ENCODE measurements at places on chromosomes 16 and 17.
A peak's percentile ranks its signal among the peaks of the same experiment; 100 is the strongest.

DNA sequence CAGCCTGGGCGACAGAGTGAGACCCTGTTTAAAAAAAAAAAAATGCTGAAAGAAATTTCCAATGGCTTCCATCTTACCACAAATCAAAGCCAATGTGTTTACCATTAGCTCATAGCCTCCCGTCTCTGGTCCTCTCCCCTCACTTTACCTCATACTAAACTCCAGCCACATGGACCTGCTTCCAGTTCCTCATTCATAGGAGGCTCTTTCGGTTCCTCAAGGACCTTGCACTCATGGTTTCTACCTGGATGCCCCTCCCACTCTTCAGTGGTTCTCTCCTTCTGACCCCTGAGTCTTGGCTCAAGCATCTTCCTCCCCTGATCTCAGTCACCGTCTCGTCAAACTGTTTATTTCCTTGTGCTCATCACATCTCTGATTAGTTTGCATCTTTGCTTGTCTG lies 3.8 kb upstream of the DEF8 start:
- DNase-seq = no peak

- no peak for DNase-seq
These were observed 305.6 kb downstream of the CPPED1 start for GRCh38 chr16:12498077-12498476.

GRCh38 chr17:73105431-73105830 lies 12.9 kb upstream of the SLC39A11 start:
- DNase-seq = no peak

DNA sequence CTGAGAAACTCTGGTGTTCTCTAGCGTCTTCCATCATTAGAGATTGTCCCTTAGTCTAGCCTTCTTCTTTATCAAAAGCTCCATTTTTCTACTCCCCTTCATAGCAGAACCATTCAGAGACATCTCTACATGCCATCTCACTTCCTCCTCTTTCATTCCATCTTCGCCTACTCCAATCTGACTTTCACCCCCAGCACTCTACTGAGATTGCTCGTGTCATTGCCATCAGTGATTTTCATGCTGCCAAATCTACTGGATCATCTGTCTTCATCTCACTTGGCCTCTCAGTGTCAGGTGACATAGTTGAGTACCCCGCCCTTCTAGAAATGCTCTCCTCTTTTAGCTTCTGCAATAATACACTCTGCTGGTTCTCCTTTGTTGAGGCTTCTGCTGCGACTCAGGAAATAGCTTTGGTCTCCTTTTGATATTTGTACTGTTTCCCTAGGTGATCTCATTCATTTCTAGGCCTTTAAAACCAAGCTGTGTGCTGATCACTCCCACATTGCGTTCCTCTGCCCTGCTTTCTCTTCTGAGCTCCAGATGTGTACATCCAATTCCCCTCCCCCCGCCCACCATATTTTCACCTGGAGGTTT lies 119.1 kb downstream of the FTO start:
- DNase-seq = peak; percentile 24

DNA sequence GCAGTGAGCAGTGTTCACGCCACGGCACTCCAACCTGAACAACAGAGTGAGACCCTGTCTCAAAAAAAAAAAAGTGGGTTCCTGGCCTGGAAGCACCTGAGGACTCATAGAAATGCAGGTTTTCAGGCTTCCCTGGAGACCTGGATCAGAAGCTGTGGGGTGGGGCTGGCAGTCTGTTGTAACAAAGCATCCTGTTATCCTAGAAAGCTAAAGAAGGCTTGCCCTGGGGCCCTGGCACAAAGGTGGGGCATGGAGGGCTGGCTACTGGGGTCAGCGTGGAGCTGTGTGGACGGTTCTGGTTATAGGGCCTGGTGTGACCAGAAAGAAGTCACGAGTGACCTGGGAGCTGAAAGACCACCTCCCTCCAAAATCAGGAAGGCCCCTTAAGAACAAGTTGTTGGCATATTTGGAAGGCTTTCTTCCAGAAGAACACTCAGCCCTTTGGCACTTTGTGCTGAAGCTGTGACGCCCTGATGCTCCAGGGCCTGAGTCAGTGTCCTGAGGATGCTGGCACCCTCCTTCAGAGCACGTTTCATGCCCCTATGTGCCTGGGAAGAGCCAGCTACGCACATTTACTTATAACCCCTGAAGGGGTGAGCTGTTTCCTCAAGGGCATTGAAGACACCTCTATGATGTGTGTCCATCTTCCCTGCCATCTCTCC lies 6.2 kb downstream of the CRISPLD2 start:
- no peak for DNase-seq

- no peak for DNase-seq
These were observed 140.4 kb downstream of the ENGASE start for GRCh38 chr17:79214940-79215604.

DNA sequence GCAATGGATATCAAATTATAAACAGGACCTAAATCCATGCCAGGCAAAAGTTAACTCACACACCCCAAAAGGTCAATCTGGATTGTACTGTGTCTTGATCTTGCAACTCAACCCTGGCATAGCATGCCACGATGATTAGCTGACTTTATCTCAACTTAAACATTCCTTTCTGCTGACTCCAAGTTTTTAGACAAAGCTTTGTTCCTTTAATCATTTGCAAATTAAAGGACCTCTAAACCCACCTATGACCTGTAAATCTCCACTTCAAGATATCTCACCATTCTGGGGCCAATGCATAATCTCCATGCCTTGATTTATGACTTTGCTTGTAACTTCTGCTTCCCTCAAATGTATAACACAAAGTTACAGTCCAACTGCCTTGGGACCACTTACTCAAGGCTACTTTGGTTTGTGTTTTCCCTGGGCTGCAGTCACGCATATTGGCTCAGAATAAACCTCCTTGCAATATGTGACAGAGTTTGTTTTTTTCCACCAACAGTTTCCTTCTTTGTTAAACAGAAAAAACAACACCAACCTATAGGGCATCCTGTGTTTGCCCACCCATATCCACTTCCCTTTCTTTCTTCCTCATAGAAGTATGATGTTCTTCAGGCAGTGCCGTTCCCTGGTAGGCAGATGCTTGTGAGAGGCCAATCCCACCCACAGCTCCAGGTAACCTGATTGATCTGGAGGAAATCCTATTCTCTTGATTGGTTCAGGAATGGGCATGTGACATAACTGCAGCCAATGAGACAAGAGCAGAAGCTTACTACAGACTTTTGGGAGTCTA lies 390.6 kb upstream of the ERCC4 start:
- DNase-seq = no peak

DNA sequence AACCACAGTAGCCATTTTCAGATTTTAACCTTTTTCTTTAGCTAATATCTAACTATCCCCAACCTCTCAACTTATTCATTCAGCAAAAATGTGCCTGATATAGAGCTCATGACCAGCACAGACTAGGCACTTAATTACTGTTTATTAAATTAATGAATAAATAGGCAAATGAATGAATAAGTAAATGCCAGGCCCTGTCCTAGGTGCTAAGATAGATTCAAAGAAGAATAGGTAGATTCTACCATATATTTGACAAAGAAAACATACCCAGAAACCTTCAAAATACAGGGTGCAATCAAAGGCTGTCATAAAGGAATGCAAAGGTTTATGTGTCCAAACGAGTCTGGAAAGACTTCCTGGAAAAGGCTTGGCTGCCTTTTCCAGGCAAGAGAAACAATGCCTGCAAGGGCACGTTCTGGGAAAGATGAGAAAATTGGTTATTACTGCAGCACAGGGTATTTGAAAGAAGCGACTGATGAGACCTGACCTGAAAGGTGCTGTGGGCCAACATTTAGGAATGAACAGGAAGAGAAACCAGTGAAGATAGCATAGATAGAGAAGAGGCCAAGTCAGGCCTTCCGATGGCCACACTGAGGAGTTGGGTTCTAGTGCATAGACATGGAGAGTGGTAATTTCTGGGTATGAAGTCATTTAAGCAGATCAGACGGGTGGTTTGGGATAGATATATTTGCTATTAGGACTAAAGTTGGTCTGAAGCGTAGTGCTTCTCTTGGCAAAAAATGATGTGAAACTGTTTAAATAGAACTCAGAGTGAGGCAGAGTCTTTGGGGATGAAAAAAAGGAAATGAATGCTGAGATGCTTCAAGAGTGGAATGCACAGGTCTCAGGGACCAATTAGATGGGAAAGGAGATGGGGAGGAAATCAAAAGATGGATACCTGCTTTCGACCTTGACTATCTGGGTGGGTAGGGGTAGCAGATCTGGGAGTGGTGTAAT lies 11.4 kb upstream of the CCL2 start:
- DNase-seq = no peak

- DNase-seq = no peak
These were observed 11.2 kb downstream of the MAP3K14 start for GRCh38 chr17:45305530-45306087.

- DNase-seq = no peak
These were observed 34.5 kb downstream of the SIAH1 start for GRCh38 chr16:48350736-48351135.

GRCh38 chr16:83301971-83302370 lies 505.8 kb upstream of the HSBP1 start:
- DNase-seq = no peak

DNA sequence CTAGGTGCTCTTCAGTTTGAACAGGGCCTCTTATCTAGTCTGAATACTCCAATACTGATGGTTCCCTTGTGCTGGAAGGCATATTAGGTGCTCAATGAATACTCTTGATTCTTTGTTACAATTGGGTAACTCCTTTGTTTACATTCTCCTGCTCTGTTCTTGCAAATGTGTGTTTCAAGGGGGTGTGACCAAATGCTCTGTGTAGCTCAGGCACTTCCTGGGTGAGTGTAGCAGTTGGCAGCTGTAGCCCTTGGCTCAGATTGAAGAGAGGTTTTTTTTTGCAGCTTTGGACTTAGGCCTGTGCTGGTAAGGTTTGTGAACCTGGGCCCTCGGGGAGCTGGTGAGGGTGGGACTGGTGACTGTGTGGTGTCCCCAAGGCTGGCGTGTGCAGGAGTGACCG lies 20.2 kb downstream of the TBCD start:
- no peak for DNase-seq

Measured in CD4-positive, alpha-beta T cell treated with Interferon alpha-2 for 1 hour (primary cell).